Fibroblast of mammary gland (primary cell): ENCODE measurements at places on chromosomes 5 and 9.
A peak's percentile ranks its signal among the peaks of the same experiment; 100 is the strongest.

- DNase-seq: peak; percentile 80
These were observed 12.7 kb upstream of the TDRD7 start for GRCh38 chr9:97398999-97399758.

- peak; percentile 83 for DNase-seq
These were observed 427.8 kb downstream of the KDM4C start for GRCh38 chr9:7185612-7186011.

DNA sequence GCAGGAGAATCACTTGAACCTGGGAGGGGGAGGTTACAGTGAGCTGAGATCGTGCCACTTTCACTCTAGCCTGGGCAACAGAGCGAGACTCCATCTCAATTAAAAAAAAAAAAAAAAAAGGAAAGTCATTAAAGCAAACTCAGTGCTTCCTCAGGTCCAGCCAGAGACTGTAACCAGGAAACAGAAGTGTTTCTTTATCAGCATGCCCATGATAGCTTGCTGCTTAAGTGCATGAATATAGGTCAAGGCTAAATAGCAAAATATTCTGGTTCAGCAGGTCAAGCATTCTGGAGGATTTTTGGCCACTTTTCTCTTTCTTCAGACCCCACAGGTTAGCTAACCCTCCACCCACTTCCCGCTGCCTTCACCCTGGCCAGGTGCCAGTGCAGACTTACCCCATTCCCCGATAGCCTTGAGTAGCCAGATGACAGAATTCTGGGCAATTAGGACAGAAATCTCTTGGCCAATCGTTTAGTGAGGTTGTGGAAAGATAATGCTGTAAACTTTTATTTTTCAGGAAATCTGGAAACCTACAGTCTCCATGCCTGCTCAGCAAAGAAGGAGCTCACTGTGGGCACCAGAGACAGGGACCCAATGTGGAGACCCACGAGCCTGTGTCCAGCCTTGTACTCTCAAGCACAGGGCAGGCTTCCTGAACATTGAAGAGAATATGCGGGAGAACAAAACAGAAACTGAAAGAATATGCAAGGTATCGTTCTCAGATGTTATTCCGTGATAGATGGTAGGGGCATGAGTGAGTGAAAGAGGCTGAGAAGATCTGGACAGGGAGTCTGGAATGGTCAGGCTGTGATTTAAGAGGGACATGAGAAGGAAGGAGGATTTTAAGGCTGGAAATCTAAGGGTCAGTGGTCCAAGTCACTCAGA is 4.2 kb upstream of the UGT3A2 start:
- no peak for DNase-seq

DNA sequence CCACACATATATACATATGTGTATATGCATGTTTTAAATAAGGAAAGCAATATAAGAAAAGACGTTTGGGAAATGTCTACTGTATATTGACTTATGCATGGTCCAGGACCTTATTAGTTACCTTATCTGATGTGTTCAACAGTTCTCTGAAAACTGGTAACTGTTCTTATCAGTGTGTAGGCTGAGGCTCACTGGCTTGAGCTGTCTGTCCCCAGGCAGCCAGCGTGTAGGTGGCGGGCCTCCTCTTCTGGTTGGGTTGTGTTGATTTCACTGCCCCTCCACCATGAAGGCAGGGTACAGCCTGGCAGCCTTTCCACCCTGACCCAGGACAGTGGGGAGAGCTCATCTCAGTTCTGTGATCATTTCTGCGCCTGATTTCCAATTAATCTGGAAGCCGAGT is 38.7 kb upstream of the SEMA4D start:
- no peak for DNase-seq

- DNase-seq: peak; percentile 35
These were observed 15.6 kb upstream of the GNA14 start for GRCh38 chr9:77663754-77664153.

DNA sequence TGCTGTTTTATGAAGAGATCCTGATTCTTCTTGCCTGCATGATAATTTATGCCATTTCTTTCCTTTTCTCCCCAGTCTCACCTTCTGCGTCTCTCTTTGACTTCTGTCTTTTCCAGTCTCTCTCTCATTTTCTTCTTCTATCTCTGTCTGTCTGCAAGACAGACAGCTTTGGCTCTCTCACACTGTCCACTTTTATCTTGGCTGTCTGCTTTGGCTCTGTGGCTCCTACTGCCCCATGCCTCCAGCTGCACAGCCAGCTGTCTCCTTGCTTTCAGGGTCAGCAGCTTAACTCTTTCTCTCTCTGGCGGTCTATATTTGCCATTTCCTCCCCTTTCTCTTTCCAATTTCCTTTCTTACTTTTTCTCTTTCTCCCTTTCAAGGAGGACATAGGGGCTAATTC is 971.1 kb upstream of the COX7C start:
- no peak for DNase-seq

GRCh38 chr5:132190161-132190817 is 37.4 kb downstream of the P4HA2 start:
- DNase-seq: peak; percentile 82

GRCh38 chr5:7897014-7897600 is 28.2 kb downstream of the MTRR start:
- peak; percentile 81 for DNase-seq

GRCh38 chr5:154118893-154119336 is 71.6 kb upstream of the GALNT10 start:
- peak; percentile 12 for DNase-seq

- no peak for DNase-seq
These were observed 301.4 kb downstream of the TENT4A start for GRCh38 chr5:7014611-7015010.

DNA sequence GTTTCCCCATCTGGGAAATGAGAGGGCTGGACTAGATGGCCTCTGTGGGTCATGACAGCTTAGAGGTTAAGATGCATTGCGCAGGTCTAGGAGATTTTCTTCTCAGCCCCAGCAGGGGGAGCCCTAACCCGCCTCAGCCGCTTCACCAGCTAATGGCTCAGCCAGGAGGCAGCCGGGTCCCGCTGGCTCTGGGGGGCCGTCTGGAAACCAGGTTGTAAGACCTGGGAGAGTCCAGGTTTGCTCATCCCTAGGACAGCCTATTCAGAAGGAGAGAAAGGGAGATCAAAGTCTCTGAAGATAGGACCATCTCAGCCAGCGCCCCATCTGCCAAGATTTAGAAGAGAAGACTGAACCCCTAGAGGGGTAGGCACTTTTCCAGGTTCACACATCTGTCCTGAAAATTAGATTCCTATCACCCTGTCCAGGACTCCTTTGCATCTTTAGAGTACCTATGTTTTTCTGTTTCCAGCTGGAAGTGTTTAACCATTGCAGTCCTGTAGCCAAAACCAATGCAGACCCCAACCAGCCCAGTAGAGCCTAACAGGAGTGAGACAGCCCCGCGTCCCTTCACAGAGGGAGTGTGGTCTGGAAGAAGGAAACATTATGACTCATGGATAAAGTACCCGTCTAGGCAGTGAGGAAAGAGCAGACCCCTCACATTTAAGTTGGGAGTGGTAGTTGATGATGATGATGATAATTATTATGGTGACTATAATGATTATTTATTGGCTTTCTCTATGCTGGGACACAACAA is 27.5 kb downstream of the SPARC start:
- peak; percentile 84 for DNase-seq

- no peak for DNase-seq
These were observed 14.8 kb upstream of the IQGAP2 start for GRCh38 chr5:76388236-76388635.

GRCh38 chr5:54205453-54205852 is 104.9 kb downstream of the ARL15 start:
- no peak for DNase-seq

- peak; percentile 91 for DNase-seq
These were observed 37.5 kb downstream of the MAMDC2 start for GRCh38 chr9:70081120-70081495.

DNA sequence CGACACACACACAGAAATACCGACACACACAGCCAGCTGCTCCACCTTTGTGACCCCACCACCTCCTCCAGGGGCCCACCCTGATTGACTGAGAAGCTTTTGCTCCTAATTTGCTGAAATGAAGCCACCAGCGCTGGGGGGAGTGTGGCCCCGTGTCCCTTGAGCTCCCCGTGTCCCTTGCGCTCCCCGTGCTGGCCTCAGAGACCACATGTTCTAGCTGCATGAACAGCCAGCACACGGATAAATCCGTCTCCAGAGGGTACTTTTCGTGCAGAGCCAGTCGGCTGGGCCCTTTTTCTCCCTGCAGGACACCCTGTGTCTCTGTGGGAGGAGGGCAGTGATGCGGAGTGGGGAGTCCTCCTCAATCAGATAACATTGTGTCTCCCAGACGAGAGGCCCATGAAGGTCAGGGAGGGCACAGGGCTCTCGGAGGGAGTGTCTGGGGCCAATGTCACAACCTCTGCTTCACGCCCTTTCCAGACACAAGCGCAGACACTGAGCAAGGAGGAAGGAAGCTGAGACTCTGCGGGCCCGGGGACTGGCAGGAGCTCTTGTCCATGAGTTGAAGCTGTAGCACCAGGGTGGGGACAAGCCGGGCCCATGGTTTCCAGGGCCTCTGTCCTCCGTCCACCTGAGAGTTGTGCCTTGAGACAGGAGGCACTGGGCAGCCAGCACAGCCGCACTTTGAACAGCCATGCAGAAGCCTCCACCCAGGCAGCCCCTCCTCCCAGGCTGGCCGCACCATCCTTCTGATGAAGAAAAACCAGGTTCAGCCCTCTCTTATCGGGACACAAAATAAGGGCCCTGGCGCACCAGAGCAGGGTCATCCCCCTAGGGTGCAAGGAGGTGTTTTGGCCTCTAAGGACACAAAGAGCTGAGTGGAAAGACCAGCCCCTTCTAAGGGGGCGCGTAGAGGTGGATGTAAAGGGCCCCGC is 36.4 kb upstream of the SLC6A19 start:
- no peak for DNase-seq

DNA sequence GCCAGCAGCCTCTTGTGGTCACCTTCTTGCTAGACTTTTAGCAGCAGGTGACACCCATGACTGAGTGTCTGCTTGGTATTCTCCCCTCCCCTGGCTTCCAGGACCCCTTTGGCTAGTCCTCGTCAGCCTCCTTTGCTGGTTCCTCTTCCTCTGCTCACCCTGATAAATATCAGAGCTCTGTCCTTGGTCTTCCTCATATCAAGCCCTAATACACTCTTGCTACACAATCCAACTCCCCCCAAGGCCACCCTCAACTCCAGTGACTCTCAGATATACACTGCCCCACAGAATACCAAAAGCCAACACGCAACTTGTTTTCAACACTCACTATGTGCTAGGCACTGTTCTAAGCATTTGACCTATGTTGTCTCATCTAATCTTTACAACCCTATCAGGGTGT is 30.3 kb upstream of the LCP2 start:
- no peak for DNase-seq

- DNase-seq: peak; percentile 17
These were observed 107.3 kb upstream of the DPYSL3 start for GRCh38 chr5:147617191-147617606.

GRCh38 chr9:137255448-137256114 is 454 bp downstream of the NELFB start:
- peak; percentile 16 for DNase-seq

GRCh38 chr5:36936309-36936708 is 59.7 kb downstream of the NIPBL start:
- no peak for DNase-seq

GRCh38 chr5:100644185-100644584 is 109.0 kb downstream of the FAM174A start:
- no peak for DNase-seq

DNA sequence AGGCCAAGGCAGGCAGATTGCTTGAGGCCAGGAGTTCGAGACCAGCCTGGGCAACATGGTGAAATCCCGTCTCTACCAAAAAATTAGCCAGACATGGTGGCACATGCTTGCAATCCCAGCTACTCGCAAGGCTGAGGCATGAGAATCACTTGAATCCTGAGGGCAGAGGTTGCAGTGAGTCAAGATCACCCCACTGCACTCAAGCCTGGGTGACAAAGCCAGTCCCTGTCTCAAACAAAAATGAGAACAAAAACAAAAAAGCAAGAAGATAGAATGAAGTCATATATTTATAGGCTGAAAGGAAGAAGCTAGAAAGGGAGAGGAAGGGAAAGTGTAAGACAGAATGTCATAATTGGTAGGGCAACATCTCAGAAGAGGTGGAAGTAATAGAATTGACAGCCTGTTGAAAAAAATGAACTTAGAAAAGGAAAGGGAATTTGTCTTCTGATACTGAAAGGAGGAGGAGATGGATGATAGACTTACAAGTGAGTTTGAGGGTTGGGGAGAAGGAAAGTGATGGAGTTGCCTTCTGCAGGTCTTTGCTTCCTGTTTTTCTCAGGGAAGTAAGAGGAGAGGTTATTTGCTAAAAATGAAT is 32.2 kb downstream of the CARD6 start:
- DNase-seq: peak; percentile 12

DNA sequence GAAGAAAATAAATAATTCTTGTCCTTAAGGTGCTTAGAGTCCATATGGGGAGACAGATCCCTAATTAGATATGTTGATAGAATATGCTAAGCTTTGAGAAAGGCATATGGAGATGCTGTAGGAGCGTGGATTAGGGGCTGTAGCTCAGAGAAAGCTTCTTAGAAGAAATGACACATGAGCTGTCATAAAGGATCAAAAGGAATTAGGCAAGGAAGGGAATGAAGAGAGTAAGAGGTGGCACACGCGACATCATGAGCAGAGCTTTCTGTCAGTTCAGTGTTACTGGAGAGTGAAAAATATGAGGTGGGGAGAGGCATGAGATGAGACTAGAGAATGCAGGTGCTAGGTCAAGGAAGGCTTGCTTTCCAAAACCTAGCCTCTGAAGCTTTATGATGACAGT is 118.6 kb downstream of the KIAA0825 start:
- no peak for DNase-seq

- DNase-seq: no peak
These were observed 67.0 kb downstream of the LRSAM1 start for GRCh38 chr9:127518091-127518856.

DNA sequence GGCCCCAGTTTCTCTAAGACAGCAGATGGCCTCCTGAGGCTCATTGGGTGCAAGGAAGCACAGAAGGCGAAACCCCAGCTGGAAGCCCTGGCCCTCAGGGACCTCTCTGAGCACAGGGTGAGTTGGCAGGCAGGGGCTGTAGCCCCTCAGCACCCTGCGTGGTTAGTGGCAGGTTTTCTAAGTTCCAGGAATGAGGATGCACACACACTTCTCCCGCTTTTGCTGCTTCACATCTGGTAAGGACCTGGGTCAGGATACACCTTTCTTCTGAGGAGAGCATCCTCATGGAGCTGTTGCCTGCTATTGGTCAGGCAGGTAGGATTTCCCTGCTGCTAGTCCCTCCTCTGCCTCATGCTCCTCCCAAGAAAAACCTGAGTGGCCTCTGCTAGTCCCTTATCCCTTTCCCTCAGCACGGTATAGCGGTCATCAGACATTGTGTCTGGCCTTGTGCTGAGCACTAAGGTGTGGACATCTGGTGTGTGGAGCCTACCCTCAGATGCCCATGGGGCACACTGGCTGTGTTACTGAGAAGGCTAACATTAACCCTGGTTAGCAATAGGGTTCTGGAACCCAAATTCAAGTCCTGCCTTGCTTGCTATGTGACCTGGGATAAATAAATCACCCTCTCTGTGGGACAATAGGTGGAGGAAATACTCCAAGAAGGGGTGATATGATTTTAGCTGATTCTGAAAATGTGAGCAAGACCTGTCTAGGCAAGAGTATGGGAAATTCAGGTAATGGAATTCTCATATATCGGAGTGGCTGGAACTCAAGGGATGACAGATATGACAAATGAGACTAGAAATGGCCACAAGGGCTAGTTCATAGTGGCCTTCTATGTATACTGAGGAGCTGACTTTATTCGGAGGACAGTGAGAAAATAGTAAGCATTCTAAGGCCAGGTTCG is 1.6 kb downstream of the SLC22A4 start:
- no peak for DNase-seq

- DNase-seq: no peak
These were observed 493.7 kb upstream of the SGCD start for GRCh38 chr5:155833287-155833686.

GRCh38 chr5:96641368-96642280 is 20.6 kb upstream of the CAST start:
- DNase-seq: peak; percentile 37
